ENCODE measurements at places on chromosomes 5 and 9.
A peak's percentile ranks its signal among the peaks of the same experiment; 100 is the strongest.

GRCh38 chr5:111224561-111225345 is 569 bp downstream of the CAMK4 start:
- no peak for DNase-seq

GRCh38 chr5:31995006-31995405 is 179.1 kb downstream of the GOLPH3 start:
- DNase-seq, result no peak

DNA sequence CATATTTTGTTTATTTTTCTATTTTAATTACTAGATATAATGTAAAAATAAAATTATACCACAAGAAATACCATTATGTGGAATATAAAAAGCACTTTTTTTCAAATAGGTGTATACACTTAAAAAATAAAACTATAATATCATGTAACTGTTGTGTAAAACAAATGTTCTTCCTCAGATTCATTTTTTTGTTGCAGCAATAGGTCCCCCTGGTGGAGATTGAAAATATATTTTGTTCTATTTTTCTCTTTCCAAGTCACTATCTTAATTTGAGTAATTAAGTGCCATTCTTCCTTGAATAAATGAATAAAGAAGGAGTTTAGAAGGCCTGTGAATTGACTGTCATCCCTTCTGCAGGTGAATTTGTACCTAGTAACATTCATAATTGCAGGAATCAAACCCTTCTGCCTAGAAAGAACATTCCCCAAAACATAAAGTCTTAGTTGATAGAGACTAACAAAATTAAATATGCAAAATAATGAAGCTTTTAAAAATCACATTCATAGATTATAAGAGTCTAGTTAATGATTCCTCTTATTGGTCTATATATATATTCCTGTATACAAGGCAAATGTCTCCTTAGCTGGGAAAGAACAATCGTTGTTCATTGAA is 23.4 kb downstream of the CETN3 start:
- DNase-seq, result no peak

GRCh38 chr9:113712053-113712452 is 164.1 kb upstream of the ZNF618 start:
- DNase-seq, result peak; percentile 48

- DNase-seq, result no peak
These were observed 40.9 kb downstream of the AMBP start for GRCh38 chr9:114037249-114037648.

- DNase-seq, result no peak
These were observed 16.2 kb upstream of the GPBP1 start for GRCh38 chr5:57157666-57158065.

GRCh38 chr9:27548055-27548741 is 18.6 kb upstream of the MOB3B start:
- DNase-seq, result no peak

DNA sequence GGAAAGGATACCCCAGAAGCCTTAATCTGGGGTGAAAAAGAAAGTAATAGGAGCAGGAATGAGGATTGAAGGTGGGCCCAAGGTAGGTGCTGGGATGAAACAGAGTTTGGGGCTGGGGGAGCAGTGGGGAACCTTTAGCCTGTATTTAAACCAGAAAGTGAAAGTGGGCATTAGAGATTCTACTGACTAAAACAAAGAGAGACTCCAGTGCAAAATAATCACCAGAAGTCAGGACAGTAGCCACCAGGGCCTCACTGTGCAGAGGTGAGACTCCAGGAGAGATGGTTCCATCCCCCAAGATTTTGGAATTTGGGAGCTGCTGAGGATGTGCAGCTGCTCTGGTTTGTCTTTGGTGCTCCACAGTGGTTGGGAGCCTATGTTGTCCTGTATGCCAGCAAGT is 13.1 kb downstream of the DNAJB5 start:
- no peak for DNase-seq

DNA sequence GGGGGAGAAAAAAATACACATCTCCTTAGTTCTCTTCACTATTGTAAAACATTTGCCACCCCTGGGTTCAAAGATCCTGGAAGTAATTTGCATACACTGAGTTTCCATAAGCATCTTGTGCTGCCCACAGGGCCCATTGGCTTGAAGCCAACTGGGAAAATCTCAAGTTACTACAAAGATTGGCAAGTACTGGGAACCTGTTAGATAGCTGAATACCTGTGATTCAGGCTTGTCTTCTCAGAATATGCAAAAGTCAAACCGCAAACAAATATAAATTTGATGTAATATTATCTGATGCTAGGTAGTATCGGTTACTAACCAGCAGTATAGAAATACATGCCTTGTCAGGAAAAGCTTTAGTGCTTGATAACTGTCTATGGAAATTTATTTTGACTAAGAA is 156.9 kb upstream of the FST start:
- DNase-seq, result no peak

DNA sequence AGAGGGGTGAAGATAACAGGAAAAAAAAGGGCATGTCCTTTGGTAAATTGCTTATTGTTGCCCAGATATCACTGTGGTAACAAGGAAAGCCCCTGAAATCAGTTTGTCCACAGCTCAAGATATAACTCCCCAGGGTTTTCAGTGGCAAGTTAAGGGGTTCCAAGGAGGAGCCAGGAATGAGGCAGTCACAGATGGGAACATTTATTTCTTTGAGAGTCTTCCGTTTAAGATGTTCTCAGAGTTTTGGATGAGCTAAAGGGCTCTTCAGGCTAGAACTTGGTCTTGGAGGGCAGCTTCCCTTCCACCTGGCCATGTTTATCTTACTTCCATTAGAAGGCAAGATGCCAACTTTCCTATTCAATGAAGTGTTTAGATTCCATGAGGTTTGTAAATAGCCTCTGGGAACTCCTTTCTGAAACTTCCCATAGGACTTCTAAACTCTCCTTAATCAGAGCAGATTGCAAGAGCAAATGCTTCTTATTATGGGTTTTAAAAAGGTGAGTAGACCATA is 277.6 kb upstream of the TNC start:
- DNase-seq, result no peak

DNA sequence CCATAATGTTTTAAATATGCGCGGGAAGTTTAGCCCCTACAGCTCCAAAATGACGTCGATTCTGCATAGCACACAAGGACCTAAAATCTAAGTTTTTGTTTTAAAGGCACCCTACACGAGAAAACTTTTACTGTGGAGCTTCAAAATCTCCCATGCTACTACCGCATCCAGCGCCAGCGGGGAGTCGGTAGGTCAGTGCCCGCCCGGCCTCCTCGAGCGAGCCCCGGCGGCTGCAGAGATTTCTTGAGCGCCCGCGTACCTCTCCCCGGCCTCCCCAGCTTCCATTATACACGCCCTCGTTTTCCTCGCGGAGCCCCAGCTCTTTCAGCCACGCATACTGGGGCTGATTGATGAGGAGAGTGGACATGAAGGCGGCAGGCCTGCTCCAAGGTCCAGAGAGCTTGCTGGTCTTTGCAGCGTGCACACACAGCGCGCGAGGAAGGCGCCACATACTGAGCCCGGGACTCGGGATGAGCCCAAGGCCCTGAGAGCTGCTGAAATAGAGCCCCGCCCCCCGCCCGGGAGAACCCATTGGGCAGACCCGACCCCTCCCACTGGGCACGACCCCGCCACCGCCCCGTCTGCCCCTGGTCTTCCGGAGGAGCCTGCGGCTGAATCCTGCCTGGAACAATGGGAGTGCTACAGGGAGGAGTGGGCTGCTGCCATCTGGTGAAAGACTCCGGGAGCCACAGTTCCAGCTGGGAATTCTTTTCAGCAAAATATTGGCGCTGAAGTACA is at the start of gene ALDH7A1:
Gene ALDH7A1 (minus strand): TSS at position 472 of the 738 bp plus-strand sequence. CDS start 21 bp downstream, at position 451.
- peak; percentile 74 for DNase-seq

DNA sequence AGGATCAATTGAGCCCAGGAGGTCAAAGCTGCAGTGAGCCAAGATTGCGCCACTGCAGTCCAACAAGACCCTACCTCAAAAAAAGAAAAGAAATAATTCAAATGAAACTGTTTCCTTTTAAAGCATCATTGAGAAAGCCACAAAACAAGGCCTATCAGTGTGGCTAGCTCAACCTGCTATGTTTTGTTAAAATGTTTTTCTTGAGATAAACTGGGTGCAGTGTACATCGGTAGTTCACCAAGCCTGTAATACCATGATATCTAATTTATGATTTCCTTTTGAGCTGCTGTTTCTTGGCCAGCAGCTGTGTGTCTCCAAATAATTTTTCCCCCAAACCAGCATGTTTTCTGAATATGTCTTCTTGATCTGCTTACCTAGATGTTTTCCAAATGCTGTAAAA is 97.3 kb upstream of the GOLGA1 start:
- DNase-seq, result no peak

GRCh38 chr5:153632748-153633290 is 142.3 kb downstream of the GRIA1 start:
- DNase-seq, result no peak

GRCh38 chr5:5453131-5453530 is 30.7 kb downstream of the ICE1 start:
- DNase-seq, result no peak

DNA sequence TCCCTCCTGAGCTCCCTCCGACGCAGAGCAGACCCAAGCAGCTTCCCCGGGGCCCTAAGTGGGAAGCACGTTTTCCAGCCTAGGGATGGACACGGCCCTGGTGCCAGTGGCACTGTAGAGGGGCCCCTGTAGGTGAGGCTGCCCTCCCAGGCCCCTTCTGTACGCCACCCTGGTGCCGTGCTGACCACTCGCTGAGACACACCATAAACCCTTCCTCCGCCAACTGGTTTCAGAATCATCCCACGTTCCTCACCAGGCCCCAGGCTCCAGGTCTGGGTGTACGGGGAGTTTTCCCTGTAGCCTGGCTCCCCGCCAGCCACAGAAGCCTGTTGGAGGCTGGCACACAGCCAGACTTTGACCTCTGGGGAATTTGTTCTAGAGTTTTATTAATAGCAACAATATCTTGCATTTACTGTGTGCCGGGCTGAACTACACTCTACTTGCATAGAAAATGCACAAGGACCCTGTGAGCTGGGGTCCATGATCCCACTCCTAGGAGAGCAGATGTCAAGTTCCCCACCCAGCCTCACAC is 18.2 kb upstream of the WDR38 start:
- peak; percentile 72 for DNase-seq

- DNase-seq, result no peak
These were observed 35.2 kb downstream of the PCDHAC2 start for GRCh38 chr5:141001446-141001843.

- no peak for DNase-seq
These were observed 226.6 kb upstream of the TBCA start for GRCh38 chr5:78002690-78003089.

- no peak for DNase-seq
These were observed 172.2 kb downstream of the CCDC192 start for GRCh38 chr5:127875235-127876021.

GRCh38 chr5:39447968-39448367 is 23.2 kb upstream of the DAB2 start:
- no peak for DNase-seq

DNA sequence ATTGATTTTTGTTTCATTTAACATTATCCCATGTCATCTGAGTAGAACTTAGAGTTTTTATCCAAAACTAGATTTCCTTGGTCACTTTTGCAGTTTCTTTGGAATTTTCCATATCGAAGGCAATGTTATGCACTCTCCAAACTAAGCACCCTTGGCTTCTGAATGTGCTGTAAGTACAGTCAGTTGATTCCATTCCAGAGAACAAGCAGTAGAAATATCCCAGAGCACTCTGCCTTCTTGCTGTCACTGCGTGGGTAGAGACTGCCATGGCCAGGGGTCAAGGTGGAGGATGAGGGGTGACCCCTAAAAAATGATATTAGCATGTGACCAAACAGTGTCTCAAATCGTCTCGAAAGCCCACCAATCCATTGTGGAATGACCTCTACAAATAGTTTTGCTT is 36.2 kb downstream of the PIP5K1B start:
- DNase-seq, result no peak
